ENCODE measurements at places on chromosomes 5 and 9.
A peak's percentile ranks its signal among the peaks of the same experiment; 100 is the strongest.

DNA sequence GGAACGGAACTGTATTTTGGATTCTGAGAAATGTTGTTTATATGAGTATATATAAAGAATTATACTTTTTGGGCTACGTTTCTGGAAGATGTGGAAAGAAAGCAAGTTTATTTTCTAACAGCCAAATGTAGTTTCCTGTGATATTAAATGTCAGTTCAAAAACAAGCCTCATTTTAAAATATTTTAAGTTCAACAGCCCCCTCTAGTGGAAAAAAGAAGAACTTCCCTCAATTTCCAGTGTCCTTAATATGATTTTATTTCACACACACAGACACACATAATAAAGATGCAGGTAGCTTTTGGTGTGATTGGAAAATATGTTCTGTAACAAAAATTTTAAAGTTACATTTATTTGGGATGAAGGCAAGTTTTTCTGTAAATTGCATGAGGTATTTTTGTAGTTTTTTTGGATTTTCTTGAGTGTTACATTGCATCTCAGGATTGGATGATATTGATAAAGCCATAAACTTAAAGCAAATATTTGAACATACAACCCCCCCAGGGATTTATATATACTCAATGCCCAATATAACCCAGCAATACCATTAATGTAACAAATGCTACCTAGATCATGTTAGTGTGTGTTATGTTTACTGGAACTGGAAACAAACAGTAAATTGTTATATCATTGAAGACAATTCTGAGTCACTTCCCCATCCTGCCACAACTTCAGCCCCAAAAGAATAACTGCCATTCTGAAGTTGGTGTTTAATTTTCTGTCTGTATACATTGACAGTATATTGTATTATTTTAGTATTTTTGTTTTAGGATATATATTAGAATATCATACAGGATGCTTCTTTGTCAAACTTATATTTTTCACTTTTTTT lies 54.0 kb downstream of the CCDC171 start:
- no peak for DNase-seq

- no peak for DNase-seq
Observed at GRCh38 chr5:147430628-147431027, 79.2 kb downstream of the DPYSL3 start.

DNA sequence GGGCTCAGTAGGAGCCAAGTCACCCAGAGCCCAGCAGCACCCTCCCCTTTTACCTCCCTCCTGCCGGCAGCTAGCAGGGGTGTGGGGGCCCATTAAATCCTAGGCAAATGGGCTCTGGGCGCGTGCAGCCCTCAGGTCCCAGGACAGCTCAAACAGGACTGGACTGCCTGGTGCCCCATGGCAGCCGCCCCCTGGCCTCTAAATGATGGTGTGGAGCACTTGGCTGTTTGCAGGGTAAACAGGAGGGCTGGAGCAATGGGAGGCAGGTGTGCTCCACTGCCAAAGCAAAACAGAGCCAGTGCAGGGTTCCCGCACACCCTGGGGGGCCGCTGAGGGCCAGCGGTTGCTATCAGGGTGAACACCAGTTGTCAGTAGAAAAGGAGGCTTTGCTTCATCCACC lies 55.9 kb upstream of the C5orf58 start:
- no peak for DNase-seq

DNA sequence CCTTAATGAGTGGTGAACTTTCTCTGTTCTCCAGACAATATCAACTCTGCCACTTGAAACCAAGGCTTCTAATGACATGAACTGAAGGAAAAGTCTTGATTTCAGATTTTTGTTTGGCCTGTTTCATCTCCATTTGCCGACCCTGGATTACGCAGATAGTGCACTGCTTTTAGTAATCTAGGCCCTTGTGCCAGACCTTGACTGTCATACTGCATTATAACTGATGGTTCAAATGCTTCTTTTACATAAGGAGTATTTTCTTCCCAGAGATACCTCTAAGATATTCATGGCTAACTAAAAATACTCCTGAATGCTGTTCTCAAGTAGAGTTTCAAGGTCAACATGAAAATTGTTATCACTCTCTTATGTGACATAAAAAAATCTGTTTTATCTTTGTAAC lies 238.7 kb upstream of the SEMA6A start:
- DNase-seq: no peak

DNA sequence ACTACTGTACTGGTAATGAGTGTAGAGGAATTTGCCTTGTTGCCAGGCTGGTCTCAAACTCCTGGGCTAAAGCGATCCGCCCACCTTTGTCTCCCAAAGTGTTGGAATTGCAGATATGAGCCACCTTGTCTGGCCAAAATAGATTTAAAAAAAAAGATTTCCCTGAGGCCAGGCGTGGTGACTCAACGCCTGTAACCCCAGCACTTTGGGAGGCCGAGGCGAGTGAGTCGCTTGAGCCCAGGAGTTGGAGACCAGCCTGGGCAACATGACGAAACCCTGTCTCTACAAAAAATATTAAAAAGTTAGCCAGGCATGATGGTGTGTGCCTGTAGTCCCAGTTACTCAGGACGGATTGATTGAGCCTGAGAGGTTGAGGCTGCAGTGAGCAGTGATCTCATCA lies 62.5 kb downstream of the IPO11 start:
- no peak for DNase-seq

- no peak for DNase-seq
Observed at GRCh38 chr5:147434049-147434448, 75.8 kb downstream of the DPYSL3 start.

GRCh38 chr9:96135076-96135752 lies 166.8 kb downstream of the HSD17B3 start:
- DNase-seq: no peak

DNA sequence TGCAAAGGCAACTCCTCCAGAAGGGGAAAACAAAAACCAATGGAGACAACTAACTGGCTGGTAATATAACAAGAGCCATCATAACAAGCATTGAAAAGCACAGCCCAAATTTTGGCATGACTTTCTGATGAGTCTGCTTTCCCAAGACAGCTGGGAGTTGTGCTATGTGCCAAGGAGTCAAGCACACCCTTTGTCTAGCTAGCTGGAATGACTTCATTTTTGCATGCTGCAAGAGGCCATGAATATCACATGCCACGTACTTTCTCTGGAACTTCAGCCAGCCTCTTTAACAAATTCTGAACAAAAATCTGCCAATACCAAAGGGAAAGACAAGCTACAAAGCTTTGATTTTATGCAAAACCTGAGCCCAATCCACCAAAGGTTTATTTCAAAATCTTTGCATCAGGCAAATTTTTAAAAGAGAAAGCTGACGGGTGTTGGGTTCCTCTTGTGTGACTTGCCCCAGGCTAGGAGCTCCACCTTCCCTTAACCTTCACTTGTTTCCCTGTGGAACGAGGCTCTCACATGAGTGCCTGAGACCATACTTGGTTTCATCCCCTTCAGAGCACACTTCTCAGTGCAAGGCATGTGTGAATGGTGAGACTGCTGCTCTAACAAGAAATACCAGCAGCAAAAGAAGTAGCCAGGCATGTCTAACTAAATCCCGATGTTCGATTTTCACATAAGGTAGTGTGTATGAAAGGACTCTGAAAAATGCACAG lies 47.3 kb downstream of the S1PR3 start:
- DNase-seq: no peak

DNA sequence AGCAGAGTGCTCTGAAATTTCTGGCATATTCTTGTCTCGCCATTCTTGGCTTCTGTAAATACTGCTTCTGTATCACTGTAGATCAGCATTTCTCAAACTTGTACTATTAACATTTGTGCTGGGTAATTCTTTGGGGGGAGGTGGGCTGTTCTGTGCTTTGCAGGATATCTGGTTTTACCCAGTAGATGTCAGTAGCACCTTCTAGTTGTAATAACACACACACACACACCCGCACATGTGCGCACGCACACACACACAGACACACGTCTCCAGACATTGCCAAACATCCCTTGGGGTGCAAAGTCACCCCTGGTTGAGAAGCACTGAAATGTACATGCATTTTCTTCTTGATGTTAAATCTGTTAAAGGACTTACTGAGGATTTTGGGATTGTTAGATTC lies 304.1 kb downstream of the MAT2B start:
- no peak for DNase-seq

DNA sequence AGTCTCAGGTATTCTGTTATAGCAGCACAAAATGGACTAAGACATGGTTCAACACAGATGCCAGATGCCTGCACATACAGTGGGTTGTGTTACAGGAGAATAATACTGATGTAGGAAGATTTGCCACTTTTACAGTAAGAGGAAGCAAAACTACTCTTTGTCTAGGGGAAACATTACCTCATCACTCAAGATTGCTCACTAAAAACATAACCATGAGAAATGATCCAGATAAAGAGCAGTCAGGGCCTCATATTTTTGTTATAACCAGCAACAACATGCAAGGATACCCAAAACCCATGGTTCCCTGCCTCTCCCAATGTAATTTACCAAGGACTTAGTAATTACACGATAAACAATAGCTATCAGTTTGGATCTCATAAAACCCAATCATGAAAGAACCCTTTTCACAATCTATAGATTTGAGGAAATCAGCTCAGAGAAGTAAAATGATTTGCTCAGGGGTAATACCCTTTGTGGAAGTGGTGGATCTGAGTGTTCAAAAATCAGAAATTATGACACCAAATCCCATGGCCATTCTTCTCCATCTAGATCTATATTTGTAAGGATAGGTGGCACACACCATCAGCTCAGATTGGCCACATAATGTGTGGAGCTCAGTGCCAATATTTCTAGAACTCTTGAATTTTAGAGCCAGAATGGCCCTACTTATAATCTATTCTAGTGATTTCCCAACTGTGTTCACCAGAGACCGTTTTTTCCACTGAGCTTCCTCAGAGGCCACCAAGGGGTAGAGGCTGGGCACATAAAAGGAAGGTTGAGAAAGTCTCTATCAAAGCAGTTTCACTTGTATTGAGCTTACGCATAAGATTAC lies 27.8 kb downstream of the DPYSL3 start:
- DNase-seq: no peak

- no peak for DNase-seq
Observed at GRCh38 chr9:105119156-105119555, 125.3 kb upstream of the SLC44A1 start.

DNA sequence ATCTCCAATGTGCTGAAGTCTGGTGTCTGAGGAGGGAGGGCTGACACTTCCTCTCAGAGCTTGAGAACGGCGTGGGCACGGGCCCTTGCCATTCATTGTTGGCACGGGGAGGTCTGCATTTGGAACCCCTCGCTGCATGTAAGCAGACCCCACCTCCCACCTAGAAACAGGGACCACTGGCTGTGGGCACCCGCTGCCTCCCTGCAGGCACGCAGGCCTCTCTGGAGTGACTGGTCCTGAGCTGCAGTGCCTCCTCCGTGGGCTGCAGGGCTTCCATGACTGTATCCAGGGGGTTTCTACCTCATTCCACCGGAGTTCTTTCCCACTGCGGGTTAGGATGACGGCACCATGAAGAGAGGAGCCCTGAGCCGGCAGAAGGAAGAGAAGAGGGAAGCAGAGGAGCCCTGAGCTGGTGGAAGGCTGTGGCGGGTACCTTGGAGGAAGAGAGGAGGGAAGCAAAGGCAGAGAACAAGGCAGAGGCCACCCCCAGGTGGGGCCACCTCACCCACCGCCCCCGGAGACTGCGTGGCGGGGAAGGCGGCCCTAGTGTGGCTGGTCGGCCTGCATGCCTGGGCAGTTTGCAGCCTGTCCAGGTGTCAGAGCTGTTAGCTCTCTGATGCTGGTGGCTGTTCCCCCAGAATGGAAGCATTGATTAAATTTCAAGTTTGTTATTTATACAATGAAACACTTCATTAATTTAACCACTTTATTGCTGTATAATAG lies 74.9 kb upstream of the CACNA1B start:
- DNase-seq: no peak

DNA sequence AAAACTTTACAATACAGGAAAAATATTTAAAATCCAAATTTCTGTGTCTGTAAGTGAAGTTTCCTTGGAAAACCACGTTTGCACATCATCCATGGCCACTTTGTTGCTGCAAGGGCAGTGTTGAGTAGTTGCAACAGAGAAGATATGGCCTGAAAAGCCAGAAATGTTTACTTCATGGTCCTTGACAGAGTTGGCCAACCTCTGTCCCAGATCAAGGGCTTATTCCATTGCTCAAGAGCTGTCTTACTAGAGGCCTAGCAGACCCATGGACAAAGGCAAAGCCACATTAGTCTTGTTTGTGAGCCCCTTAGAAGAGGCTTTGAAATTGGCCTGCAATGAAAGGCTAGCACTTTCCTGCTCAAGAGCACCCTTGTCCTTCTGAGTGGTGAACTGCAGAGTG lies 119.4 kb downstream of the GAS1 start:
- DNase-seq: no peak

- peak; percentile 60 for DNase-seq
Observed at GRCh38 chr9:34430843-34431437, 27.4 kb downstream of the FAM219A start.

- DNase-seq: no peak
Observed at GRCh38 chr5:39476843-39477220, 52.1 kb upstream of the DAB2 start.

- DNase-seq: peak; percentile 18
Observed at GRCh38 chr5:3346111-3346820, 249.4 kb upstream of the IRX1 start.

DNA sequence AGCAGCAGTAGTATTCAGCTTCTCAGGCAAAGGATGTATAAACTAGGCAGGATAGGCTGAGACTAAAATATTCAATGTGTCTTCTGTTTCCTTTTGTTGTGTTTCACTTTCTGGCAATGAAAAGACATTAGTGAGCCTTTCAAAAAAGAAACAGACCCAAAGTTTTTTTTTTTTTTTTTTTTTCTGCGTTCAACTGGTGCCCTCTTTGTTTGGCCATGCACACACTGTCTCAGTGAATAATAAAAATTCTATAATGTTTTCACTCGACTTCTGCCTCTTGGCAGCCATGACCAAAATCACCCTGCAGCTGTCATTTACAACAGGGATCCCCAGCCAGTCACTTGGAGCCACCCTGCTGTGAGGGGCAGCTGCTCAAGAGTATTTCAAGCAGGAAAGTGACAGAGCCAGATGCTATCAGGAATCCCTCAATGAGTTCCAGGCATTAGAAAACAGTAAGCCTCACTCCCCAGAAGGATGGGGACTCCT lies 44.0 kb upstream of the MAN2A1 start:
- no peak for DNase-seq

- DNase-seq: no peak
Observed at GRCh38 chr5:123344816-123345426, 78.3 kb downstream of the CEP120 start.

GRCh38 chr5:136809382-136809781 lies 444.0 kb upstream of the TRPC7 start:
- no peak for DNase-seq
